ENCODE measurements at places on chromosomes 5 and 9. TPM values are rescaled to one million over a fixed set of nuclear protein-coding genes. Genes with fewer than 3 reads are reported as not detected.

RICTOR gene
- 10.1 TPM for total RNA-seq

DNA sequence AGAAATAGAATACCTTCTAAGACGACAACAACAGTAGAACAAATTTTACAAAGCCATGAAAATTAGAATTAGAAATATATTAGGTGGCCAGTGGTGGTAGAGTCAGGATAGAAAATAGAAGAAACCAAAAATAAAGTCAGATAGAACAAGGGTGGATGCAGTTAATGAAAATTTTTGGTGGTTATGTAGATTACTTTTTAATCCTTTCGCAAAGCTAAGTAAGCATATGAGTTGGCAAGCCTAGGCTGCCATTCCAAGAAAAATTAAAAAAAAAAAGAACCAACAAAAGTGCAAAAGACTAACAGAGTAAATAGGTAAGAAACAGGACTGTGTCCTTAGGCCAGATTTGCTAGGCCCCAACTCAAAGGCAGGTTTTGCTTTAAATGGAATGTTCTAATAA is 56.8 kb downstream of the PCSK5 start:
- no peak for DNase-seq

DNA sequence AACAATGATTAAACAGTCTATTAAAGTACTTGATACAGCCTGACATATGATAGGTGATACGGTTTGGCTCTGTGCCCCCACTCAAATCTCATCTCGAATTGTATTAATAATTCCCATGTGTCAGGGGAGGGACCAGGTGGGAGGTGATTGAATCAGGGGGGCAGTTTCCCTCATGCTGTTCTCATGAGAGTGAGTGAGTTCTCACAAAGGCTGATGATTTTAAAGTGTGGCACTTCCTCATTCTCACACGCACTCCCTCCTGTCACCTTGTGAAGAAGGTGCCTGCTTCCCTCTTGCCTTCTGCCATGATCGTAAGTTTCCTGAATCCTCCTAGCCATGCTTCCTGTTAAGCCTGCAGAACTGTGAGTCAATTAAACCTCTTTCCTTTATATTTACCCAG is 40.1 kb upstream of the TARS1 start:
- no peak for DNase-seq

DNA sequence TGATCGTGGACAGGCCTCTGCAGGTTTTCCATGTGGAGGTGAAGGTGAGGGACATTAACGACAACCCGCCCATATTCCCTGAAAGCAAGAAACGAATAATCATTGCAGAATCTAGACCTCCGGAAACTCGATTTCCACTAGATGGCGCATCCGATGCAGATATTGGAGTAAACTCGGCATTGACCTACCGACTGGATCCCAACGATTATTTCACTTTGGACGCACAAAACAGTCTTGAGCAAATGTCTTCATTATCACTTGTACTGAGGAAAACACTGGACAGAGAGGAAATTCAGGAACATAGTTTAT is 621 bp downstream of the PCDHA13 start:
- DNase-seq, result no peak

Data from epithelial cell of proximal tubule (primary cell).